Activated CD4-positive, alpha-beta memory T cell treated with anti-CD3 and anti-CD28 coated beads for 36 hours (primary cell): ENCODE measurements at places on chromosomes 13 and 19. TPM values are rescaled to one million over a fixed set of nuclear protein-coding genes. Genes with fewer than 3 reads are reported as not detected.

- no peak for DNase-seq
Observed at GRCh38 chr19:28293685-28294084, 919.3 kb downstream of the UQCRFS1 start.

- no peak for DNase-seq
Observed at GRCh38 chr13:73531014-73531413, 472.2 kb downstream of the KLF5 start.

GRCh38 chr13:24152292-24153214 lies 8.0 kb upstream of the SPATA13 start:
- no peak for DNase-seq

ZNF382 gene
- 14.8 TPM for total RNA-seq

ZNF420 gene
- total RNA-seq, result 8.7 TPM

GRCh38 chr13:24307211-24308067 lies 1.9 kb upstream of the C1QTNF9 start:
- DNase-seq, result no peak

GRCh38 chr19:28428663-28429348 lies 784.1 kb downstream of the UQCRFS1 start:
- no peak for DNase-seq

GRCh38 chr13:23810685-23811240 lies 78.4 kb downstream of the MIPEP start:
- DNase-seq, result no peak

LILRB4 gene
- total RNA-seq, result not detected

PDX1 gene
- not detected for total RNA-seq

GRCh38 chr13:40576369-40576768 lies 90.1 kb downstream of the FOXO1 start:
- DNase-seq, result peak; percentile 30

GRCh38 chr19:17751103-17751911 lies at the start of gene FCHO1:
FCHO1 (plus strand) TSS chr19:17751477; CDS start chr19:17755165, 3,688 bp downstream.
- DNase-seq, result peak; percentile 94

ODAD3 gene
- total RNA-seq, result 0.26 TPM

- no peak for DNase-seq
Observed at GRCh38 chr19:43575955-43576878, 616 bp downstream of the PINLYP start.

GRCh38 chr13:24146961-24147569 lies 13.5 kb upstream of the SPATA13 start:
- DNase-seq, result no peak

- DNase-seq, result no peak
Observed at GRCh38 chr19:4533835-4534424, 1.1 kb downstream of the PLIN5 start.

DNA sequence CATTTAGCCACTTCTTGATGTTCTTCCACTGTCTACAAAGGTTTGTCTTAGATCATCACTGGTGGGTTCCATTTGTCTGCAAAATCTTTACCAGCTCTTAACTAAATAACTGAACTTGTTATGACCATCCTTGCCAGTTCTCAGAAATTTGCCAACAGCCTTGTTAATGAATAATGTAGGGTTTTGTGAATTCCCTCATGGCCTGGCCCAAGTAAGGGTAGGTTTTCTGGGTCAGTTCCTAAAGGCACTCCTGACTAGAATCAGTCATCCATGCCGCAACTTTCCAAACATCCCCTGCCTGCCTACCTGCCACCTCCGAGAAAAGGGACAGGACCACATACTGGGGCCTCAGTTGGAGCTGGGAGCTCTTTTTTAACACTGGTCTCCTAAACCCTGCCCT lies 4.0 kb downstream of the COL4A1 start:
- no peak for DNase-seq

ZNF14 gene
- 6.8 TPM for total RNA-seq

DNA sequence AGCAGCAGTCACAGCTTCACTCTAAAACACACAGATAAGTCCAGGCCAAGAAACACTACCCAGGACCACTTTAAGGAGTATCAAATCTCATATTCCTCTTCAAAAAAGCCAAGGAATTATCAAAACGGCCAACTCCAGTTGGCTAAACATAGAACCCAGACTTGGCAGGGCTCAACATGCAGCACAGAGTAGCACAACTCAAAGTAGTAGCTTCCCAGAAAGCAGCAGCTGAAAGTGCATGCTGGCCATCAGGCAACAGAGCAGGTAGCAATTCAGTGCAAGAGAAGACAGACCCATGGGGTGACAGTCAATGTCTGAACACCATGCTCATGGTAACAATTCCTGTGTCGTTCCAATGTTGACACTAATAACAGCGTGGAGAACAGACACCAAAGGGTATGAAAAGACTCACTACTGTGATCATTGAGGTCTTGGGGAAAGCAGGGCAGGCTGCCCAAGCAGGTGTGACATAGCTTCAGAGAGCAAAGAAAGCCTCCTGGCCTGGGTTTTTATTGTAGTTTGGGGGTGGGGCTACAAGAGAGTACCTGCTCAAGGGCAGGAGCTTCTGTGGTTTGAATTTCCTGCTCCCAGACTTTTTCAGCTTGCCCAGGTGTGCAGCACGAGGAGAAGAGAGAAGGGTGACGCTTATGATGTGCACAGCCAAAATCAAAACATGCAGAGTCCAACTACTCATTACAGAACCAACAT lies 6.2 kb downstream of the ZNF709 start:
- DNase-seq, result no peak

UPF3A gene
- total RNA-seq, result 46.8 TPM

DNA sequence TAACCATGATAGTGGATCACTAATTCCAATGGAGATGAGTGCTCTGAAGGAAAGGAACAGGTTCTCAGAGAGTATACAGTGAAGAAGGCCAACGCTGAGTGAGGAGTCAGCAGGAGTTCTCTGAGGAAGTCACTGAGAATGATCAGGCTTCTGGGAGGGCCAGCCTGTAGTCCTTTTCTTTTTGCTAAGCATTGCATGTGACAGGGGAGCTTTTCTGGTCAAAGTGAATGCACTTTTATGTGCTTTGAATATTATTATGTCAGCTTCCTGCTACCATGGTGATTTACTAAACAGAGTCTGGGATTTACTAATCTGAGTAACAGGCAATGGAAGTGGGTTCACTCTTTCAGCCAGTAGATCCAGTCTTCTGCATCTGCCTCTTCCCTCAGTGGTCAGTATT lies 81.1 kb upstream of the SERP2 start:
- DNase-seq, result no peak

ZNF724 gene
- total RNA-seq, result 14.5 TPM

- no peak for DNase-seq
Observed at GRCh38 chr13:33441015-33441414, 155.5 kb upstream of the STARD13 start.

C19orf67 gene
- total RNA-seq, result not detected

FDX2 gene
- 9.9 TPM for total RNA-seq

DNA sequence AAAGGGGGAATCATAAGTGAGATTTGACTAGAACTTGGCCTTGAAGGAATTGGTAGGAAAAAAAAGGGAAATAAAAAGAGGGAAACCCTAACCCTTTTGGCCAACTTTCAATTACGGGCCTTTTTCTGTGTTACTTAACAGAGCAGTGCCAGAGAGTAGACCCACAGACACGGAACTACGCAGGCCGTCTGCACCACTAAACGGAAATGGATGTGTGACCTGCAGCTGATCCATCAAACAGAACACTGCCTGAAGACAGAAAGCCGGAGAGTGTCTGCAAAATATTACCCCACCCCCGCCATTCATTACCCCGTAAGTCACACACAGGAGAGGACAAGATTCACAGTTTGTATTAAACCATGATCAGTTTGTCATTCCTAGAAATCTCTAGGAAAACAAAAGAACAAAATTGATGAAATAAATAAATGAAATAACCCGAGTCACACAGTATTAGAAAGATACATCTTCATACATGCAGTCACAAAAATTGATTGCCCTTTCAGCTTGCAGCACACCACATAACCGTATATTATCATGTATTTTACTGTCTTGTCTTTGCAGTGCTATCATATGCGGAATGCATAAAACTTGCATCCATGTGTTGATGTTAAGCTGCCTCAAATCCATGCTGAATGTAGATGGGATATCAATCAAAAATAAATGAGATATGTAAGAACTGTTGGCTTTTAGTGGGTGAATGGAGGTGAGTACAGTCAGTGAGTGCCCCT lies 424.7 kb downstream of the IRS2 start:
- no peak for DNase-seq

DNA sequence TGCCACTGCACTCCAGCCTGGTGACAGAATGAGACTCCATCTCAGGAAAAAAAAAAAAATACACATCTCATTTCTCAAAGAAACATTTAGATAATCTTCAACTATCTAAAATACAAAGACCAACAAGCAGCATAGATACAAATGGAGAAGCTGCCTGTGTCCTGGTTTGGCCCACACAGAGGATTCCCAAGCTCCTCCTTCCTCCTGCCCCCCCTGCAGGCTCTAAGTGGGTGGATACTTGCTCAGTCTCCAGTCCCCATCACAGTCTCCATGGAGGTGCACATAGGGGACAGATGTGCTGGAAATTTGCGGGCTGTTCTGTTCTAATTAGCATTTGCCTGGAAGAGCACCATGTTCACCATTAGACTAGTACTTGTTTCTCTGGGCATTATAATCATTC lies 59.9 kb downstream of the ABCC4 start:
- DNase-seq, result no peak

GRCh38 chr19:3801412-3802096 lies 15.4 kb upstream of the MATK start:
- DNase-seq, result peak; percentile 79

DNA sequence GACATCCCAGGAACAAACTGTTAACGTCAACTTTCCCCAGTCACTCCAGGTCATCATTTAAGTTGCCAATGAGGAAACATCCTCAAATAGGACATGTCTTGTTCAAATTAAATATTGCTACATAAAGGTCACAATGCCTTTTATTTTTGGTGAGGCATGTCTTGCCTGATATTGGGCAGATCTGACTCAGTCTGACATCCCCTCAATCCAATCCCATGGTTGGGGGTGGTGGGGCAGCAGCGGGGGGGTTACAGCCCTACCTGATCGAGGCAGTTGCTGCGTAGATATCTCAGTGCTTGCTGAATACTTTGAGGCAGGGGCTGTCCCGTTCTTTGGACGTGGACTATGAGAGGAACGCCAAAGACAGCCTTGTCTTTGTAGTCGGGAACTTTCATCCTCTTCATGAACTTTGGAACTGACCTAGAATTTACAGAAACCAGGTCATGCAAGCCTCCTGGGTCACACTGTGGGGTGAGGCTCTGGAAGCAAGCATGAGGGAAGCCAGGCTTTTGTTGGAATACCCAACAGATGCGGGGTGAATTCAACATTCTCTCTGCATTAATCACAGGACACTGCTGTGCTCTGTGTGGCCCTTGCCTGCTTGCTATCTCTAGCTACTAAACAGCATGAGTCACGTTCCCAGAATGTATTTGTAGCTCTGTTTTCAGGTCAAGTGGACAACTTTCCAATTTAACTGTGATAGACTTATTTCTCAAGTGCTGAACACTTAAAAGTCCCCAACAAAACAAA lies 109.8 kb downstream of the KL start:
- DNase-seq, result no peak

DNA sequence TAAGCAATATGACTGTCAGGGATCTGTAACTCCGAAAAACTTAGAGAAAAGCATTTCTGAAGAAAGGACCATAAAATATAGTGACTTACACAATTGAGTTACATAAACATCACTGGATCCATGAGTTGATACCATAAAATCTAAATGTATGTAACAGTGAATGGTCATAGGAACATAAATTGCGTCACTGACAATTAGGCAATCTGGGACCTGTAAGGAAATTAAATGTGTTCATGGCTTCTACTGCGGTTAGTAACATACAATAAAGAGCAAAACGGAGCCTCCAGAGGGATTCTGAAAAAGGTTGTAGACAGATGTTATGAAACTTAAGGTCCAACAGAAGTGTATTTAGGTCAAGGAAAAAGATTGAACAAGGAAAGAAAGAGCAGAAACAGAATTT lies 27.1 kb downstream of the POU4F1 start:
- no peak for DNase-seq

DNA sequence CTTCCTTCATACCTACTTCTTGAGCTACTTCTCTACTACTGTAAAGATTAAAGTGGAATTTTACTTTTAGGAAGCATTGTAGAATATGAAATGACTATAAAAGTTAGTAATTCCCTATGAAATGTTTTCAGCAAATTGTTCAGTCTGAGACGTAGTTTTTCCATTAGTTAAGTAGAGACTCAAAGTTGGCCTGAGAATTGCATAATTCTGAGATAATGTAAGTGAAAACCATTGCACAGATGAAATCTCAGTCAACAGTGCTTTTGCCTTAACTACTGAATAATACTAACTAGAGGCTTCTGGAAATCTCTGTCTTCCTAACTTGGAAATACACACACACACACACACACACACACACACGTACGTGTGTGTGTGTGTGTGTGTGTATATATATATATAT lies 125.9 kb downstream of the FGF14 start:
- no peak for DNase-seq

DNA sequence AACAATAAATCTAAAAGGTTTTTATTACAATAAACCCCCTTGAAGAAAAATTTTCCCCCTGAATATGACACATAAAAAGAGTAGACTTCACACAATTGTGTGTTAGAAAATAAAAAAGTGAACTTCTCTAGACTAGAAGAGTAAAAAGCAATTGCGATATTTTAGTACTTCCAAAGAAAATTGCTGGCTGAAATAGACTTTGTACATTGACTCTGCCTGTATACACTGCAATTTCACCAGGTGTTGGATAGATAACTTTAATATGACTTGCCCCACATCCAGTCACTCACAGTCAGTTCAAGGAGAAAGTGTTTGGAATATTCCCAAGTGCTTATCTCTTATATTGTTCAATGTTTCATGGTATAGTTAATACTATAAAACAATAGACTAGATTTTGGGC lies 1780.1 kb upstream of the PCDH20 start:
- no peak for DNase-seq

DNA sequence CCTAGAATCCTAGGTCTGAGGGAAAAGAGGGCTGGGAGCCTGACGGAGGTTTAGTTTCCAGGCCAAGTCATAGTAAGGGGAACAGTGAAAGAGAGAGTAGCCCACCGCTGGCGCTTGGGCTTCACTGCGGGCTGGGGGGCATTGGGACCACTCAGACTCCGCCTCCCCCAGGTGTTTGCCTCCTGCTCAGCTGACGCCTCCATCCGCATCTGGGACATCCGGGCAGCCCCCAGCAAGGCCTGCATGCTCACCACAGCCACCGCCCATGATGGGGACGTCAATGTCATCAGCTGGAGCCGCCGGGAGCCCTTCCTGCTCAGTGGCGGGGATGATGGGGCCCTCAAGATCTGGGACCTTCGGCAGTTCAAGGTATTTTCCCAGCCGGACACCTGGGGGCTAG lies 4.5 kb upstream of the KCNJ14 start:
- no peak for DNase-seq

DNA sequence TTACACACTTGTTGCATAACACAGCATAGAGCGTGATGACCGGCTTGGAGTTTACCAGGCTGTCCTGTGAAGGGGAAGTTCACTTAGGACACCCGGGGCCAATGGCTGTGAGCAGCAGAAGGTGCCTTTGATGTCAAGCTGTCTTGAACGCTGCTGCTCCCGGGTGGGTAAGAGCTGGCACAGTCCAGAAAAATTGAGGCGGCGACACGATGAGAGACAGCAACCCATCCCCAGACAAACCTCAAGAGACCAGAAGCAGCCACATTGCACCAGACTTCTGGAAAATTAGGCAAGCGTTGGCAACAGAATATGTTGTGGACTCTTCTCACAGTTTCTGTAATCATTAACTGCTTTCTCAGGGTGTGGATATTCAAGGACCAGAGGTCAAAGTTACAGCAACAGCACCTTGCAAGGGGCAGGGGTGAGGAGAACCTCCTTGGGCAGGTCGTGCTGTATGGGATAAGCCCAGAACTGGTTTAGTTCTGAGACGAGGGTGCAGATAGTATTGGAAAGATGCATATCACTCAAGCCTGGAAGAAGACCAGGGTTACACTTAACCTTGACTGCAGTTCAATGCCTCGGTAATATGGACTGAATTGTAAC lies 10.1 kb downstream of the NFILZ start:
- DNase-seq, result no peak

GRCh38 chr13:61180234-61180633 lies 235.4 kb downstream of the PCDH20 start:
- no peak for DNase-seq
